ENCODE measurements at places on chromosomes 3 and 15.

GRCh38 chr3:179829401-179829800, 176.6 kb downstream of the USP13 start:
- no peak for DNase-seq

- DNase-seq, result no peak
These were observed 281.6 kb upstream of the STT3B start for GRCh38 chr3:31251083-31251482.

DNA sequence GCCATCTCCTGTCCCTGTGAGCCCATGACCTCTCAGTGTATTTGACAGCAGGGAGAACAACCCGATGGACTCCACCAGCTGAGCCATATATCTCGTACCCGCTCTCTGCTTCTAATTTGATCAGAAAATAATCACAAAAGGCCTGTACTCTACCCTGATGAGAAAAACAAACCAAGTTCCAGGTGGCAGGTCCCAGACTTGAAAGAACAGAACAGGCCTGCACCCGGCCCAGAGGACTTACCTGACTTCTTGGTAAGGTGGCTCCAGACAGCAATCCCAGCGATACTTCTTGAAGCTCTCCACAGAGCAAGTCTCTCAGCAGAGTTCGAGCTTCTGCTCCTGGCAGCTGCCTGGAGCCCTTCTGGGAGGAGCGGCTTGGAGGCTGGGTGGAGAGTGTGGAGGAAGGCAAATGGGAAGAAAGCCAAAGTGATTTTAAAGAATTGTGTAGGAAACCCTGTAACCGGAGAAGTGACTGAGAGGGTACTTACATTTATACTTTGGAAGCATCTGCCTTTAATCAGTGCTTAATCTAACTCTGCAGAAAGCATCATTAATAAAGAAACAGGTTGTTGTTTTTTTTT, 91.6 kb downstream of the SCN11A start:
- DNase-seq, result no peak

DNA sequence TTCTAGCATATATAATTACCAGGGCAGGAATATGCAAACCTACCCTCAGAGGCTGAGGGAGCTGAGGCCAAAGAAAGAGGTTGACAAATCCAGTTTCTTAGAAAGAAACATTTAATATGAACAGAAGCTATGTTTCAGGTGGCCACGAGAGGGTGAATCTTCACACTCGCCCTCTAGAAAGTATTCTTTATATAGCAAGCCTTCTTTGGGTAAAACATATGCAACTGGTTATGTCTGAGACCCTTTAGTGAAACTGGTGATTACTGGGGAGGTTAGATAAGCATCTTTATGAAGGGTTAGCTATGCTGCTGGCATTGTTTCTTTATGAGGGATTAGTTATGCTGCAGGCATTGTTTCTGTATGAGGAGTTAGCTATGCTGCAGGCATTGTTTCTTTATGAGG, 50.7 kb upstream of the GOLGA6L2 start:
- no peak for DNase-seq

DNA sequence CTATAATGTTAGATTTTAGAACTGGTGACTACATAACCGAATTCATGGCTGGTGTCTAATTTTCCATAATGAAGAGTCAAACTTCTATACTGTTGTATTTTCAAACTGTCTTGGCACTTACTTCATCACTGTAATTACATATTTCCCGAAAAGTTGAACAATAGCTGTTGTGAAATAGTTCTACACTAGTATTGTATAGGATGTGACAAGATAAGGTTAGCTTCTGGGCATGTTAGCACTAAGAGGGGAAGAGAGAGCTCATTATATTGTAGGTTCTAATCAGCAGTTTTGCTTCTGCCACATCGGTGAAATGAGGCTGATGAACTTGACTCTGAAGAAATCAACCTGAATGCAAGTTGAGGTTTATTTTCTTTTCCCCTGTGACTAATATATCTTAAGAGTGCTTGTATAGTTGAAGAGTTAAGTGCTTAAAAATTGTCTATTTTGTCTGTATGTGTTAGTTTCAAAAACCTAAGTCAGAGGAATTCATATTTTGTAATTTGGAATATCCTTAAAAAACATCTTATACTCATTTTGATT, 8.9 kb downstream of the GYG1 start:
- no peak for DNase-seq

GRCh38 chr15:99902248-99902928, 169.2 kb upstream of the LYSMD4 start:
- DNase-seq, result no peak

- no peak for DNase-seq
These were observed 16.6 kb downstream of the FAM240A start for GRCh38 chr3:46628901-46629369.

DNA sequence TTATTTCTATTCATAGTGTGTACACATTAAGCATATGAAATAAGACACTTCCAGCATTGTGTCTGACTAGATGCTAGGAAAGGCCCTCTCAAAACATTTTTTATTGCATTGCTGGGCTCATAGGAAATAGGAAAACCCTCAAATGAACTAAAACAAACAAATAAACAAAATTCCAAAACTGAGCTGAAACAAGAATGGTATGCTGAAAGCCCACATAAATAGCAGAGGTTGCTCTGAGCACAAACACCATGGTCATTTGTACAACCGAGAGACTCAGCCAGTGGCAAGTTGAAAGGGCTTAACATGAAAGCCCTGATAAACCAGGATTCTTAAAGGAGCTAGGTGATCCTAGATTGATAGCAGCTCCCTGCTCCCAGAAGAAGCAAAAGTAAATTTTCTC, 310.0 kb upstream of the WNT5A start:
- DNase-seq, result no peak

DNA sequence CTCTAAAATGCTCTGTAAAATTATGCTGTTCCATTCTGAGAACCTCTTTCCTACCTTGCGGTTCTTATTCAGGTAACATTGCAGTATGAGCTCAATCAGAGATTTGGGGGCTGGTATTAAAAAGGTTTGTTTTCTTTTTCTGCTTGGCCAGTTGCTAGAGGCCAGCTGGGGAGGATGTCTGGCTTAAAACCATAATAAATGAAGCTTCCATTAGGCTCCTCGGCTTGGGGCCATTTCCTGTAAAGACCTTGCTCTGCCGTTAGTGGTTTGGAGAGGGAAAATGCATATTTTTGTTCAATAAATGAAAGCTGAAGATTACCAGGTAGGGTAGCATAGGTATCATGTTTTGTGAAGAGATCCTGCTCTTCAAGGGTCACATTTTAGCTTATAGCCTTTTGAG, 55.2 kb downstream of the MCTP2 start:
- DNase-seq, result no peak

DNA sequence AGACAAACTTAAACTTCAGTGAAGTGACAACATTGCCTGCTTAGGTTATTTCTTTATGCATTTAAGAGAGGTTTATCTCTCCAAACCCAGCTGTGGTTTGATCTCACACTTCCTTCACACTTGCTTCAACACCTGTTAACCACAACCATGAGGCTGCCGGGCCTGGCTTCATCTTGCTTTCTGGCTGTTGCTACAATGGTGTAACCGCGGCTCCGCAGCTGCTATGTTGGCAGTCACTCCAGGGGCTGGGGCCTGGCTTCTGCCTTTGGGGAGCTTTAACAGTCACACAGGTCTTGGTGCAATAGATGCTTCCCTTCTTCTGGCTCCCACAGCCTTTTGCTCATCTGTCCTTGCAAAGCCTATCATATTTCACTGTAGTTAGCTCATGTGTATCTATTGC, 72.9 kb upstream of the MNS1 start:
- peak; percentile 20 for DNase-seq

DNA sequence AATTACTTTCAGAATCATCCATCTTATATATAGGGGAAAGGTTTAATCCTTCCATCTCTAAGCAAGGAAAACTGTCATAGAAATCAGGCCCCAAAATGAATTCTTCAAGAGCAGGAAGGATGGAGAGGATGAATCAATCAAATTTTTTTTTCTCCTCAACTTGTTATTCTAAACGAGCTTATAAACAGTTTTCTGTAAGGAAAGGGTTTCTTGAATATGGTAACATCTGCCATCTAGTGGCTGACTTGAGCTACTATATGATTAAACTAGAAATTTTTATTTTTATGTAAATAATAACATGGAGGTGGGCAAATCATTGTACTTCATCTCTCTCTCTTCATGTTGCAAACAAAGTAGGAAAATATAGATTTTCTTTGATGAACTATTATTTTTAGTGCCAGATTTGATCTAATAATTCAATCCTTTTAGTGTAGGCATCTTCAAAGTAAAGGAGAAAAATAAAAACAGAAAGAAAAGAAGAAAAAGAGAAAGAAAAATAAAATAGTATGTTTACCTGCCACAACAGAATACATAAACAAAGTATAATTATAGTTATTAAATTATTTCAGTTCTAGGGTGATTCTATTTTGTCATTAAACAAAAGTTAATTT, 146.6 kb downstream of the SERPINI1 start:
- peak; percentile 31 for DNase-seq

DNA sequence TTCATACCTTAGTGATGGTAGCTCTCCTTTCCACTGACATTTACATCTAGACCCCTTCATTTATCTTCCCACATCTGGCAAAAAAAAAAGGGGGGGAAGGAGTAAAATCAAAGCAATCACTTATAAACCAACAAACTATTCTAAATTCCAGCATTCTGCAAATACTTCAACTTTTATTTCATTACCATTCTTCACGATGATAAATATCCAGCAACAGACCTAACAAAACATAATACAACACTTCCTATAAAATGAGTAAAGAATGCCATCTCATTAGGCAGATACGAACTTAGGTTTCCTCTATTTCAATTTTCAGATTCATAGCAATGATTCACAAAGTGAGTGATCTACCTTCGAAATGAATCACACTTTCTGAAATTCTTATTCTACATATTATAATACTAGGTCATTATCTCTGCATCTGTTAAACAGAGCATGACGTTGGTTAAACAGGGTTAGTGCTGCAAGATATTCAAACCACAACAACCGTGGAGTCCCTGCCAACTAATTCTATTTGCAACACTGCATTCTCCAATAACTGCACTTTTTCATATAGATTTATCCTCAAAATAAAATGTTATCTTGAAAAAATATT, at the start of gene LRRFIP2:
LRRFIP2 (minus strand) TSS at position 51 of the 595 bp plus-strand sequence. CDS start 25,599 bp downstream, outside the sequence.
- DNase-seq, result peak; percentile 67

DNA sequence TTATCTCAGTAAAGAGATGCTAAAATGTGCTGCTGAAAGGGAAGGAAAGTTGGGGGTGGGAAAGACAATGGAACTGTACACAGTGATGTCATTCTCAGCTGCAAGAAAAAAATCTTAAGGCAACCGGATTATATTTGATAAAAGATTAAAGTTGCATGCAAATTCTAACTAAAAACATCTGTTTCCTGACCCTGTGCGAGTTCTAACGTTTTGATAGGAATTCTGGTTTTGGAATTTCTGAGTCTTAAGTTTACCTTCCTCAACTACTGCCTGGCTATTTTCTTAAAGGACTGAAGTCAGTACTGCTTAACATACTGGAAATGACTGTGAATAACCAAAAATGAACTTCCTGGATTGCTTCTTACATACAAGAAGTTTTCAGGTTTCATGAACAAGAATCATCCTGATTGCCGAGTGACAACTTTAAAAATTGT, 115.5 kb downstream of the SLC25A26 start:
- no peak for DNase-seq

- no peak for DNase-seq
These were observed 18.5 kb downstream of the MINAR1 start for GRCh38 chr15:79450648-79451047.

- peak; percentile 56 for DNase-seq
These were observed 20.6 kb downstream of the SMAD3 start for GRCh38 chr15:67085818-67086636.

DNA sequence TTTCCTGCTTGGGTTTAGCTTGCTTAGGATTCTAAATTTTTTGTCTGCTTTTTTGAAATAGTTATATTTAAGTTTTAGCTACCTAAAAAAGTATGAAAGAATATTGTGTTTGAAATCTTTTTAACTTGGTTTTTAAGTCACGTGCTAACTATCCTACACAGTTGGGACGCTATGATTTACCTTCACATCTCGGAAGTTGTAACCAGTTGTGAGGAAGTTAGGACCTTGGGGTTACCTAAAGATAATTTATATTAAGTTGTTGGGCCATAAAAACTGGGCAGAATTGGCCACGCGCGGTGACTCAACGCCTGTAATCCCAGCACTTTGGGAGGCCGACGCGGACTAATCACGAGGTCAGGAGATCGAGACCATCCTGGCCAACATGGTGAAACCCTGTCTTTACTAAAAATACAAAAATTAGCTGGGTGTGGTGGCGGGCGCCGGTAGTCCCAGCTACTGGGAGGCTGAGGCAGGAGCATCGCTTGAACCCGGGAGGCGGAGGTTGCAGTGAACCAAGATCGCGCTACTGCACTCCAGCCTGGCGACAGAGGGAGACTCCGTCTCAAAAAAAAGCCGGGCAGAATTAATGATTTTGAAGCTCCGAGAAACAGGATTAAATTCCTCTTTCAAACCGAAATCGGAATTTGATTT, 1.0 kb downstream of the ZFAND6 start:
- DNase-seq, result peak; percentile 21

DNA sequence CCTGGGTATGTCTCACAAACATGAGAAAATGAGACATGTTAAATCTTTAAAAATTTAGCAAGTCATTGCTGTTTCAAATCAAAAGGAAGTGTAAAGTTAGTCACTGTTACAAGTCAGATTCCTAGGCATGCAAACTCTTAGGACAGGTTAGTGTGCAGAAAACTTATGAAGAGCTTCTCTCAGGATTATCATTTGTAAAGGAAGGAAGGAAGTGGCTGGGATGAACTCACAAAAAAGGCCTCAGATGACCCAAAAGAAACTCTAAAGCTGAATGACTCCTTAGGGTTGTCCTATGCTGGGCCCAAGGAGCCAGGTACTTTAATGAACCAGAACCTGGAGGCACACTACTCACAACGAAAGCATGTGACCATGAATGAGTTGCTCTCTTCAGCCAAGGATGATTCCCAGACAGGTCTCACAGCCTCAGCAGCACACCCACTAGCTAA, 25.0 kb downstream of the MSL2 start:
- DNase-seq, result no peak

DNA sequence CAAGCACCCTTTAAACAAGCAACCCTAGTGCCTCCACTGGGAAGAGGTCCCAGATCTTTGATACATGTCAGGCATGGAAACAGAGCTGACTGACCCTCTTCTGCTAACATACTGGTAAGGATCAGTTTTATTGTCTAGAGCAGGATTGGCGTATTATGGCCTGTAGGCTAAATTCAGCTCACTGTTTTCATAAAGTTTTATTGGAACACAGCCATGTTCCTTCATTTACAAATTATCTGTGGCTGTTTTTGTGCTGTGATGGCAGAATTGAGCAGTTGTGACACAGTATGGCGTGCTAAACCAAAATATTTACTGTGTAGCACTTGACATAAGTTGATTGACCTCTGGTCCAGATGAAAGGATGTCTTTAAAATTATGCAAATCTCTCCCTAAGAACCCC, 45.0 kb downstream of the WDR76 start:
- DNase-seq, result no peak

GRCh38 chr3:34568766-34569165, 770.3 kb downstream of the PDCD6IP start:
- DNase-seq, result no peak

All from CD4-positive, alpha-beta T cell treated with Interleukin-2 at 100 ng/mL for 4 hours (primary cell).